T-helper 2 cell (primary cell): ENCODE measurements at places on chromosomes 13 and 19.

DNA sequence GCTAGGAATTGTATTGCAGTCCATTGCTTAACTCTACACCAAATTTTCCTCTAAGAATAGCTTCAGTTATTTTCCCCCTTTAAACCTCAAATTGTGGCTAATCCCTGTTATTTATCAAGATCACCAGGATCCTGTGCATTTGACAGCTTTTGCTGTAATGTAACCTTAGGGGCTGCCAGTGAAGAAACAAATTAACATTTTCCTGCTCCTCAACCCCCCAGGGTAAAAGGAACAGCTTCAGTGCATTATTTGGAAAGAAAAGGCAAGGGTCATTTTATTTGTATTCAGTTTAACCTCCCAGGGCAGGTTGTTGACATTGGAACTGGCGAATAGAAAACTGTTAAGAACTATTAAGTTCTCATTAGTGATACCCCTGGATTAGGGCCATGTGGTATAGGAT, 57.0 kb downstream of the PCDH20 start:
- DNase-seq = no peak

- DNase-seq = no peak
These were observed 5.2 kb upstream of the GRAMD1A start for GRCh38 chr19:34994643-34995541.

GRCh38 chr13:44188257-44188656, 185.4 kb upstream of the SERP2 start:
- DNase-seq = no peak

GRCh38 chr13:25901460-25902376, 150.1 kb downstream of the SHISA2 start:
- DNase-seq = no peak

DNA sequence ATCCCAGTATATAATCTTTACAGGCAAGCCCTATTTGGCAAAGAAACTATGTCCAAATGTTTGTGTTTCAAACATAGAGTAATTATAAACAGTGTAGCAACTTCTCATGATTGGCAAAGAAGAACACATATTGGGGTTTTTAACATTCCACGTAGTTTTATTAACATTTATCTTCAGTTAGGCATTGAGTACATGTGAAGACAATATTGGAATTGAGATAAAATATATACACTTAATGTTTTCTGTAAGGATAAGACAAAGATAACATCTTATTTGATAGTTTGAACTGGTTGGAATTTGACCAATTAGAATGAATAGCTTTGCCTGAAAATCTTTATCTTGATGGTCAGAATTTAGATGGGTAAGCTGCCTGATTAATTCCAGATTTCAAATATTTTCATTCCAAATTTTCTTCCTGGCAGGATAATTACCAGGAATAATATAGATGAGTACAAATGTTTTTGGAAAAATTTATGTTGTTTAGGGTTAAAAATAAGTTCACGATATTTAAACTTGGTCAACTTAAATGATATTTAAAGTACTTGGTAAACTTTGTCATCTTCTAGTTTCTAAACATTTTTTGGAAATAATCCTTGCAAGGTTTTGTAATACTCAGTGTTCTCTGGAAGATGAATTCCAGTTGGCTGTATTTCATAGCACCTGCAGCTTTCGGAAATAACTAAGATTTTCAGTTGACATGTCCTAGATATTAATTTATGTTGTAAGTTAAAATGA, 536.5 kb upstream of the SPRY2 start:
- no peak for DNase-seq

DNA sequence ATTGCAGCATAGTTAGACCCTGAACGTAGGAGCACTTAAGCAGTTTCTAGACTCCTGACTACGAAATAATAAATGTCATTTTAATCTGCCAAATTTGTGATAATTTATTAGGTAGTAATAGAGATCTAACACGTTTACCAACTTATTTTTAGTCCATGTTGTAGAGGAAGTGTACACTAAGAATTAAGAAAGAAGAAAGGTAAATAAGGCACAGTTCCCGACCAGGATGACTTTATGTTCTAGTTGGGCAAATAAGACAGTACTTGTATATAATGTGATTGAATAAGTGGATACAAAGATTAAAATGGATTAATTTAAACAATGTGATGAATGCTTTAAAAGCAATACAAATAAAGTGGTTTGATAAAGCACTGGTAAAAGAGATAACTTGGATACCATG, 1306.2 kb upstream of the PCDH20 start:
- no peak for DNase-seq

DNA sequence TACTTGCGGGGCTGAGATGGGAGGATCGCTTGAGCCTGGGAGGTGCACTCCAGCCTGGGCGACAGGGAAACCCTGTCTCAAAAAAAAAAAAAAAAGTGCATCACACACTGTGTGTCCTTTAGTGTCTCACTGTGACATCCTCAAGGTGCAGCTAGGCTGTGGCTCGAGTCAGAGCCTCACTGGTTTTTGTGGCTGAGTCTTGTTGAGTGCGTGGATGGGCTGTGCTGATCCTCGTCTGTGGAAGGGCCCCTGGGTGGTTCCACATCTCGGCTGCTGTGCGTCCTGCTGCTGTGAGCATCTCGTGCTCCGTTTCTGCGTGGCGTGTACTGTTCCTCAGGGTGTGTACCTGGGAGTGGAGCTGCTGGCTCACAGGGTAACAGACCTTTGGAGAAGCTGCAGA, 11.2 kb downstream of the STK11 start:
- DNase-seq = no peak

DNA sequence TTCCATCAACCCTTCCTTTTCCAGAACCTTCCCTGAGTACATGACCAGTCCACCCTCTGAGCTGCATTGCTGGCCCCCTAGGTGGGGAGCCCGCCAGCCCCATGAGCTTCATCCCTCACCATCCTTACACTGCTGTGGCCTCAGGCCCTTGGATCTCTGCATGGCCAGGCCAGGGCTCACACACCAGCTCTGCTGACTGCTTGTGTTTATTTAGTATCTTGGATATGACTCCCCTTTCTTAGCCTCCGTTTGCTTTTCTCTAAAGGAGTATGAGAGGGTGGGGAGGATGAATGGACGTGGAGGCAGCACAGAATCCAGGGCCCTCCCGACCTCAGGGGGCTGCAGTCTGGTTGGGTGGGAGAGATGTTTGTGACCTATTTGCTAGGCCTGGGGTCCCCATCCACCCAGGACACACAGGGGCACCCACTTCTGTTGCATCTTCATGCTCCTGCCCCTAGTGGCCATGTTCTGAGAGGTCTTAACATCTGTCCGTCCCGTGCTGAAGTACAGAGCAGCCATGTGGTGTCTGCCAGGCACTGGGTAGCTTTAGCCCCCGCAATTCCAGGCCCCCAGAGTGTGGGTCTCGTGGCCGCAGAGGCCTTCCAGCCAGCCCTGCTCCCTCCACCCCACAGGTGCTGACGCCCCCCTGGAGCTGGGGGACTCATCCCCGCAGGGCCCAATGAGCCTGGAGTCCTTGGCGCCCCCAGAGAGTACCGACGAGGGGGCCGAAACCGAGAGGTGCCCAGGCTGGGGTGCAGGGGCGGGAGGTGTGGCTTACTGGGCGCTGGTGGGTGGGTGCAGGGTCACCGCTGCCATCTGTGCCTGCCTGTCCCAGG, 13.0 kb downstream of the ARHGEF1 start:
- DNase-seq = no peak

- DNase-seq = no peak
These were observed 2.8 kb downstream of the MYADM start for GRCh38 chr19:53870485-53870844.

DNA sequence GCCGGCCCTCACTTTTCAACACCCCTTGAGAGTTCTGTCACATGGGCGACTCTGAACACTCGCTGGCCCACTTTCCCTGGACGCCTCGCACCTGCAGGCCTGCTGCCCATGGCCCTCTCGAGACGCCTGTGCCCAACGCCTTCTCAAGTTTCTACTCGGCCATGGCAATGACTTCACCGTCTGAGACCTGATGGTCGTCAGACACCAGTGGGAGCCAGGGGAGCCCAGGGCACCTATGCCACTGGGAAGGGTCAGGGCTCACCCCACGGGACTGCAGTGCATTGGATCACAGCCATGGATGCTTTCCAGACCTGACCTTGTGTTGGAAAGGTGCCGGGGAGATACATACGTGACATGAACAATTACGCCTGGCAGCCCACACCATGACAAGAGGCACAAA, 60.1 kb downstream of the KLF2 start:
- DNase-seq = no peak
